ENCODE measurements at places on chromosomes 16 and 17.

DNA sequence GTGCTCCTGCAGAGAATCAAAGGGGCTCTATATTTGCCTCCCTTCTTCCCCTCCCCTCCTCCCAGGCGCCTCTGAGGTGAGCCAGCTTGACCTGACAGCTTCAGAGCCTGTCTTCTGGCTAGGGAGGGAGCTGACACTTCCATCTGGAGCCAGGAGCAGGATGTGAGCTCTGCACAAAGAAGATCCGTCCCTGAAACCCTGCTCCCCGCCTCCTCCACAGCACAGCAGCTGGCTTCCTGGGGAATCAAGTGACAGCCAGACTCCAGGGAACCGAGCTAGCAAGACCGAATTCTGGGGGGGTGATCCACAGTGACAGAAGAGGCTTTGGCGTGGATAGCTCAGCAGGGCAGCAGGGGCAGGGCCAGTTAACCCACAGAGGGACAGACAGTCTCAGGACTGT lies 37.2 kb downstream of the CCDC182 start:
- no peak for DNase-seq

DNA sequence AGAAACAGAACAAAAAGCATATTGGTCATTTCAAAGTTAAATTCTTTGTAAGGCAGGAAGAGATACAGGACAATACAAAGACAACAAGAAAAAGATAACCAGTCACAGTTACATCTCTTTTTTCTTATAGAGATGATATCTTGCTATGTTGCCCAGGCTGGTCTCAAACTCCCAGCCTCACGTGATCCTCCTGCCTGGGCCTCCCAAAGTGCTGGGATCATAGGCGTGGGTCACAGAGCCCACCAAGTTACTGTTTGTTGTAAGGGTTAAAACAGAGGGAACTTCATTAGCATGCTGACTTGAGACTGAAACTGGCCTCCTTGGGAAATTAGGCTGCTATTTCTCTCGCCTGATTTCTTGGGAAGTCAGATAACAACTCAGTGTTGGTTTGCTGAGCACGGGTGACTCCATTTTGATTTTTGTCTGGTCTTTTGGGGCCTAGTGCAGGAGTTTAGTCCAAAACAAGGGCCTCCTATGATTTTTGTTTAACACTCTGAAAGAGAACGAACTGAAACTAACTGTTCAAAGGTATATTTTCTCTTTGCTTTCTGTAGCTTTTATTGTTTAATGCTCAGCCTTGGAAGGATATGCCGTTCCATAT lies 31.5 kb upstream of the SEC14L1 start:
- peak; percentile 13 for DNase-seq

GRCh38 chr17:80769516-80769915 lies 222.1 kb upstream of the CHMP6 start:
- no peak for DNase-seq

DNA sequence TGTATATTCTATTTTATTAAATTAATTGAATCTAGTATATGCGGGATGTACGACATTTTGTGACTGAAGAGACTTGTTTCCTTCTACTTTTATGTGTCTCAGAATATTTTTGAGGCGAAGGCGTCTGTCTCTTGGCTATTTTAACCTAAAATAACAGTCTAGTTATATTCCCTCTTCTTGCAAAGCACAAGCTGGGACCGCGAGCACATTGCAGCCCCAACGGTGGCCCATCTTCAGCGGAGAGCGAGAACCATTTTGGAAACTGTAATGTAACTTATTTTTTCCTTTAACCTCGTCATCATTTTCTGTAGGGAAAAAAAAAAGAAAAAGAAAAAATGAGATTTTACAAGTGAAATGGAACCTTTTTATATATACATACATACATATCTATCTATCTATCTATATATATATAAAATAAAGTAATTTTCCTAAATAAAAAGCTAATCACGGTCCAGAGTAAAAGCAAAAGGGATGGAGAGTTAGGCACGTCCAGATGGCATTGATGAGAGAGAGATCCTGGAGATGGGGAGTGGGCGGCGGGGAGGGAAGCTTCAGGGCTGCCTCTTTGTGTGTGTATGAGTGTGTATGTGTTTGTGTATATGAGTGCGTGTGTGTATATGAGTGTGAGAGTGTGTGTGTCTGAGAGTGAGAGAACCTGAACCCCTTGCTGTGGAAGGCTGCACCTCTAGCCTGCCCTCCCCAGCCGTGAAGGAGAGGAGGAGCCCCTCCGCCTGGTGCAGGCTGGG lies 7.5 kb upstream of the ABCC3 start:
- no peak for DNase-seq

- peak; percentile 79 for DNase-seq
Observed at GRCh38 chr17:40362696-40363110, 1.8 kb downstream of the GJD3 start.

DNA sequence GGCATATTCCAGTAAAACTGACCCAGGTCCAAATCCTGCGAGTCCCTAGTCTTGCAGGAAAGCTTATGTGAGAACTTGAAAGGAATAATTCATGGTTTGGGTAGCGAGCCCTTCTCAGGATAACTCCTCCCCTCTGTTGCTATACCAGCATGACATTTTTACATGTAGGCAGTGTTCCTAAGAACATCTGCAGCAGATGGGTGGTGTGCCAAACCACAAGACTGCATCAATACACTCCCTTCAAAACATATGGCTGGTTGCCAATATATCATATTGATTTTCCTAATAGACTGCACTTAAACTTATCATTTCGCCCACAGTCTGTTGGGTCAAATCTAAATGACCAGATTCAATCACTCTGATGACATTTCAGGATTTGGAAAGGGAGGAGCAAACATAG lies 19.9 kb downstream of the PSME3IP1 start:
- peak; percentile 70 for DNase-seq

DNA sequence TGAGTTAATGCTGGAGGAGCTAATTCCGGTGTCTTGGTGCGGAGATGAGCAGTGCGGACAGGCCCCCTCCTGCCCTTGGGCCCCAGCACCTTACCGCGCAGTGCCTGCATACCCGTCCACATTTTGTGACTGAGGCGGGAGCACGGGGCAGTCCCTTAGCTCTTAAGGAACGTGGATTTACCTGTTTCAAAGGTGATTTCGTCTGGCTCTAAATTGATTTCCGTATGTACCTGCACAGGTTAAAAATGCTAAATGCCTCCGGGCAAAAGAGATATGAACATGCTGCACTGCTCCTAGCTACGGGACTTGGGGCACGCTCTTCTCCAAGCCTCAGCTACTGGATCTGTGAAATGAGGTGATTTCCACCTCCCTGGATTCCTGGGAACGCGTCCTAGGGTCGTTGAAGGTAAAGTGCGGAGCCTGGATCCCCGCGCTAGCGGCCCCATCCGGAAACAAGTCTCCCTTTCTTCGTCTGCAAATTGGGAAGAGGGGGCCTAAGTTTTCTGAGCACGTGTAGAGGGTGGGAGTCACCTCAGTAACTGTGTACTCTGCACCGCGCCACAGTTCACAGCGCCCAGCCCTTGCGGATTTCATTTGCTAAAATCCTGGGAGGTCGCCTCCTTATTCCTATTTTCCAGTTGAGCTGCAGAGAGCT lies 669 bp upstream of the CRISPLD2 start:
- no peak for DNase-seq

DNA sequence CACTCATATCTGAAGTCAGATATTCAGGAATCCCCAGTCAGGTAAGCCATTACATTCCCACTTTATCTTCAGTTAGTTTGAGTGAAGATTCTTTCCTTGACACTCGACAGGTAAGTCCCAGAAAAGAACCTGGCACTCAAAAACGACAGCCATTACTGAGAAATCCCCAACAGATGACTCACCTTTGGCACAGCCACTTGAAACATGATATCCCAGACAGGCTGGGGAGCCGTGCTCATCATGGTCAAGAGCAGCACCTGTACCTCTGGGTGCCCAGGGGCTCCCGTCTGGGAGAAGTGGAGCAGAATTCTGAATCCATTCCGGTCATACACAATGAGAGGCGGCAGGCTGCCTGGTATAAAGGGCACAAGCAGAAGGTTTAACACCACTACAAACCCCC lies 16.8 kb upstream of the COG7 start:
- DNase-seq = no peak

GRCh38 chr16:68079626-68080344 lies 5.4 kb upstream of the NFATC3 start:
- peak; percentile 91 for DNase-seq

- DNase-seq = no peak
Observed at GRCh38 chr16:70152578-70153302, 20.8 kb upstream of the CLEC18C start.

- DNase-seq = no peak
Observed at GRCh38 chr17:79049821-79050220, 24.8 kb upstream of the ENGASE start.

DNA sequence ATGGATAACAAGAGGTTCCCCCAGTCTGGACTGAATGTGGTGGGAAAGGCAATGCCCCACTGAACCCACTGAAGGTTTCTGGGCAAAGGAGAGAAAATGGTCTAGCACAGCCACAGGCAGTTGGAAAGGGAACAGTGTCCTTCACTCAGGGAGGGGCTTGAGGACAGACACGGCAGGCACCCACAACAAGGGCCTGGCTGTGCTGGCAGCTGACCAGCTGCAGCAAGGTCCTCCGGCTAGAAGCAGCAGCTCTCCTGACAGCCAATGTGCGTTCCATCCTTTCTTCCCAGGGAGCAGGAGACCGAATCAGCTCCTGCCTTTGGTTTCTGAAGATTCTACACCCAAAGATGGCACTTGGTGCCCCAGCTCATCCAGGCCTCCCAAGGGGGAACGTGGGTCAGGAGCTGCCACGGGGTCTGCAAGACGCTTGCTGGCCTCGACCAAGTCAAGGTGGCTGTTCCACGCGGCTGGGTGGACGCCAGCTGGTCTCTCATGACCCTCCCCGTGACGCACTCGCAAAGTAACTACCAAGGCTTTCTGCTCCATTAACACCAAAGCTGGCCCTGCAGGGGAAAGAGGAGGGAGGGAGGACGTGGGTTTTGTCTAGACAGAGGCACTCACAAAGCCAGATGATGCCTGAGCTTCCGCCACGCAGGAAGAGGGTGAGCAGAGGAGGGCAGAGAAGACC lies 11.1 kb downstream of the ABR start:
- no peak for DNase-seq

DNA sequence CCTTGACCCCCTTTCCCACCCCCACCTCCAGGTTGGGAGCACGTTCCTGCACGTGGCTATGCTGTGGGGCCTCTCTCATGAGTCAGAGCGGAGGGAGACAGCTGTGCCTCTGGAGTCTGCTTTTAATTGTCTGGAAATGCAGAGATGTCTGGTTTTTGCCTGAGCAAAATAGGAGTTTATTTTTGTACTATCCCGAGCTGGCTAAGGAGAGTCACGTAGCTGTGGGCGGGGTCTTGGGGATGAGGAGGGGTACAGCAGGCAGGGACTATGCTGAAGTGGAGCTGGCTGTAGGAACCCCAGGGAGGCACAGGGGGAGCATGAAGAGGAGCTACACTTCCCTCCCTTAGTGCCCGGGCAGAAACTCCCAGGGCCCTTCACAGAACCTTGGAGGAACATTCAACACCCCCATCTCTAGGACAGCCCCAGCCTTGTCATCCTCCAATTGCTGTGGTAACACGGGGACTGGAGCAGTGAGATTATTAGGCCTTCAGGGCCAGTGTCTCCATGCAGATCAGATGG lies 44.7 kb upstream of the LGALS9 start:
- DNase-seq = peak; percentile 73

DNA sequence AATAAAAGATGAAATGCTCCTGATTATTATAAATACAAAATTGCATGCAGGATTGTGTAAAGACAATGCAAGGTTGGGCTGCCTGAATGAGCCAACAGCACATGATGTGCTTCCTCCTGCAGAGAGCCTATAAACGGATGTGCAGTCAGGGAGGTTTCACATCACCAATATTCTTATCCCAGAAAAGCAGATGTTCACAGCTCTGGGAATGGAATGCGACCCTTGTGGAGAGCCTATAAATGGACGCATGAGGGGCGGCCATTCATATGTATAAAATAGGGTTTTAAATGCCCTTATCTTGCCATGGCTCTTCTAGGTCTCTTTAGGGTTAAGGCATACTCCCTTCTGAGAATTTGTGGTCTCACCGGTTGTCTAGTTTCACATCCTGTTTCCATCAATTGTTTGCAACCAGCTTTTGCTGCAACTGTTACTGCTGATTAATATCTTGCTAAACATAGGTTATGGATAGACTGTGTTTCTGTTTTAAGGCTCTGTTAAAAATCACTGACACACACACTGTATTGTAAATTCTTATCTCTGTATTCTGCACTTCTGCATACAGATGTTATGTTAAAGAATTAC lies 31.9 kb downstream of the SLFN11 start:
- DNase-seq = no peak

DNA sequence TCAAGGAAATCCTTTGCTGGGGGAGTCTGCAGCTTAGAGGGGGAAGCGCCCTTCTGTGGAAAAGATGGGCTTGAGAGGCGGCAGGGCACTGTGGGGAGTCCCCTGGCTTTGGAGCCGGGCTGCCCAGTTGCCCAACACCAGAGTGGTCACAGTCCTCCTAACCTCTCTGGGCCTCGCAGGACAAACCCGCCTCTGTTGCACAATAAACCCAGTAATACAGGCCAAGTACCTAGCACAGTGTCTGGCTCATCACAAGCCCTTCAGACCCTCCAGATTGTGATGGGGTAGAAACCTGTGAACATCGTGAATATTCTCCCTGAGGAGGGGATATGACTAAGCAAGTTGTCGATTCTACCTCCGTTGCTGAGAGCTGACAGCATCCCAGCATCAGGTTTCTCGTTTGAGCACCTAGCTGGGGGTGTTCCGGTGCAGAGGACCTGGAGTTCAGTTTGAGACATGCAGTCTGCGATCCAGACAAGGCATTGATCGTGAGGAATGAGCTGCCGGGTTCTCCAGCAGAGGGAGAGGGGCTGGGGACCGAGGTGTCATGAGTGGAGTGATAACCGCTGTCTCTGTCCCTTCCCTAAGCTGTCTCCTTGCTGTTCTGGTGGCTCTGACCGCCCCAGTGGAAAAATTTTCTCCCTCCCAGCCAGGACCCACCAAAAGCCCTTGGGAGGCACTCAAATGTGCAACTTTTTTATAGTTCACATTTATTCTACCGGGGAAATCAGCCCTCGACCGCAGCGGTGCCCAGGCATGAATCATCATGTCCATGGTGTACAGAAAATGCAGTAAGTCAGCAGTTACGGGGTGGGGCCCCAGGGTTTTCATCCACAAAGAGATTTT lies 161.9 kb downstream of the WSCD1 start:
- DNase-seq = no peak

DNA sequence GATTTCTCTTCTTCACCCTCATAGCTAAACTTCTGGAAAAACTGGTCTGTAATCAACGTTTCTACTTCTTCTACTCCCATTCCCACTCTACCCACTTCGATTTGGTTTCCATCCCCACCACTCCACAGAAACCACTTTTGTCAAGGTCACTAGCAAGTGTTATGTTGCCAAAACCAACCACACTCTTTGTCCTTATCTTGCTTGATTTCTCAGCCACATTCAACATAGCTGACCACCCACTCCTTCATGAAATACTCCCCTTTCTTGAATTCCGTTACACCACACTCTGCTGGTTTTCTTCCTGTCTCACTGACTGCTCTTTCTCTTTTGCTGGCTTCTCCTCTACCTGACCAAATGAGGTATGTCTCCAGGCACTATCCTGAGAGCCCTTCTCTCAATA lies 11.9 kb downstream of the IKZF3 start:
- no peak for DNase-seq

GRCh38 chr16:74836111-74836671 lies 61.6 kb upstream of the FA2H start:
- no peak for DNase-seq
